ENCODE measurements at places on chromosomes 4 and X.

GRCh38 chr4:158670975-158671664 is 567 bp downstream of the C4orf46 start:
- peak; percentile 67 for DNase-seq

GRCh38 chr4:4349867-4350266 is 37.0 kb upstream of the NSG1 start:
- no peak for DNase-seq

DNA sequence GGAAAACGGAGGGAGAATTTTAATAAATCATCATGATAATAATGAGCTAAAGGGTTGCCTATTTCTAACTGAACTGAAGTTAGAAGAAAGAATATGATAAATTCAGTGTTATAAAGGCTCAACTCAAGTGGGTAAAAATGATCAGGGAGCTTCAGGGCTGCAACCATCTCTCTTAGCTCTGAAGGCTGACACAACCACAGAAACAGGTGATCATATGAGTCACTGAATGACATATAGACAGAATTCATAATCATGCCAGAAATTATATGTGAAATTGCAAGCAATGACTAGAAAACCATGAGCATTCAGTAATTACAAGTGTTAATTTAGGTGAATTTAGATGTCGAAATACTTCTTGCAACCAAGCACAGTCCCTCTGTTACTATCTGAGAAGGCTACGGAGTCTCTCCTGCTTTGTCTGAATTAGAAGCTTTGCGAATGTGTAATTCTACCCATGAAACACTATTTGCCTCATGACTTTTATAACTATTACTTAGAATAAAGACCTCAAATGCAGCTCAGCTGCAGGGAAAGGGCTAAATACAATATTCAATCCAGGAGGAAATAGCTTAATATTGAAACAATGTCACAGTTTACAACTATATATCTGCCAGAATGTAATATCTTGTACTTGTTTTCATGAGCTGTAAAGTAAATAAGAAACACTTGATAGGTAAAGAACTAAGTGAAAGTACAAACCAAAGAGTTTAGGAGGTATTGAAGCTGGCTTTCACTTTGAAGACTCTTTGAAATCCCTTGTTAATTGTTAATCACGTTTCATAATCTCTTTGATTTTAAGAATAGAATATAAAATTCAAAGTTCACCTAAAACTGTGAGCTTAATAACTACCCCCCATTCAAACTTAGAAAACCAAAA is 1972.6 kb downstream of the ARAP2 start:
- no peak for DNase-seq

GRCh38 chr4:115334736-115335411 is 221.5 kb upstream of the NDST4 start:
- no peak for DNase-seq

GRCh38 chrX:1545776-1546408 is 8.9 kb upstream of the P2RY8 start:
- DNase-seq = no peak

DNA sequence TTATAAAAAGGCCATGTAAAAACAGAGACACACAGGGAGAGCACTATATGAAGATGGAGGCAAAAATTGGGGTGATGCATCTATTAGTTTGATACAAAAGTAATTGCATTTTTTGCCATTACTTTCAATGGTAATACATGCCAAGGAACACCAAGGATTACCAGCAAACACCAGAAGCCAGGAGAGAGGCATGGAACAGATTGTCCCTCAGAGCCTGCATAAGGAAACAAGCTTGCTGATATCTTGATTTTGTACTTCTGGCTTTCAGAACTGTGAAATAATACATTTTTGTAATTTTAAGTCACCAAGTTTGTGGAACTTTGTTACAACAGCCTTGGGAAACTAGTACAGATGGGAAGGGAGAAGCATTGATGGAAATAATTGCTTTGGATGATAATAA is 45.6 kb upstream of the BOD1L1 start:
- no peak for DNase-seq

DNA sequence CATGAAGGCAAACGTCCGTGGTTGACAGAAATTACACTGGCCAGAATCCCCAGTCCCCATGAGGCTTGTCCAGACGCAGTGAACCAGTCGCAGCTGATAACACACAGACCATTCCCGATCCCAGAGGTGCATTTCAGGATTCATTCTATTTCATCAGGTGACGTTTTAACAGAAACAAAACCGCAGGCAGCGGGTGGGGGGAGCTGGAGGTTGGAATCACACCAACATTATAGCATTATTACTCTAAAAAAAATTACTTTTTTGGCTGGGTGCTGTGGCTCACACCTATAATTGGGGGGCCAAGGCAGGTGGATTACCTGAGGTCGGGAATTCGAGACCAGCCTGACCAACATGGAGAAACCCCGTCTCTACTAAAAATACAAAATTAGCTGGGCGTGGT is 25.2 kb downstream of the NOP14 start:
- DNase-seq = no peak

- DNase-seq = no peak
These were observed 200.3 kb upstream of the MAB21L2 start for GRCh38 chr4:150381609-150382008.

- DNase-seq = no peak
These were observed 69.6 kb downstream of the MAML3 start for GRCh38 chr4:140084385-140084784.

DNA sequence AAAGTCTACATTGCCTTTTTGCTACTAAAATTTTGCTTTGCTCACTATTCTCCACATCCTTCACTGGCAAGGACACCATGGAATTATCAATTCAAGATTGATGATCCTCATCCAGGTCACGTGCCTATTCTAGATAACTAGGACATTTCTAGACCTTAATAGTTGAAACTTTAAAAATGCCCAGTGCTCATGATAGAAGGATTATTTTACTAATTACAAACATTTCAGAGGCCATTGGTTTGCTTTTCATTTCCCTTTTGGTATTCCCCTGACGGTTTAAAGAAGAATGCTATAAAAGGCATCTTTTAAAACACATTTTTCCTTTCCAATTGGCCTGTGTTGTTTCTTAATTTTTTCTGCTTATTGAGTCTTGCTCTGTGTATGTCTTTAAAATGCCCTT is 249.4 kb downstream of the NDST4 start:
- DNase-seq = no peak

DNA sequence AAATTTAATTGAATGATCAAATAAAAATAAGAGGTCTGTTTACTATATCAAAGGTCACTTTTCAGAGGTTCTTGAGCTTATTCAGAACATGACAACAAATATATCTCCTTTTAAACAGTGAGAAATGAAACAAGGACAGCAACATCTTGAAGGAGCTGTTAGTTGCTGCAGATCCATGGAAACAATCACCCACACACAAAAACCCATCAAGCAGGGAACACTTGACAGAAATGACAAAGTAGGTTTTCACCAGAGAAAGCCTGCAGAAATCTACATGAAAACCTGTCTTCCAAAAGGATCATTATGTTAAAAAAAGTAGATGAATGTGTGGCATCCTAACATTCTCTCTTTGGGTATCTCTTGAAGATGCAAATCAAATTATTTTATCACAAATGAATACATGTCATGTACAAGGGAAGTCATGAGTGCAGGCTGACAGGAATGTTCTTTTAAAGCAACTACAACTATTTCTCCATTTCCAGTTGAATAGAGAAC is 203.0 kb downstream of the GRIA2 start:
- no peak for DNase-seq
